CD4-positive, alpha-beta T cell treated with Interleukin-4 for 1 hour (primary cell): ENCODE measurements at places on chromosomes 3 and 15.

GRCh38 chr15:80478075-80478474 is 73.9 kb downstream of the ARNT2 start:
- DNase-seq, result no peak

DNA sequence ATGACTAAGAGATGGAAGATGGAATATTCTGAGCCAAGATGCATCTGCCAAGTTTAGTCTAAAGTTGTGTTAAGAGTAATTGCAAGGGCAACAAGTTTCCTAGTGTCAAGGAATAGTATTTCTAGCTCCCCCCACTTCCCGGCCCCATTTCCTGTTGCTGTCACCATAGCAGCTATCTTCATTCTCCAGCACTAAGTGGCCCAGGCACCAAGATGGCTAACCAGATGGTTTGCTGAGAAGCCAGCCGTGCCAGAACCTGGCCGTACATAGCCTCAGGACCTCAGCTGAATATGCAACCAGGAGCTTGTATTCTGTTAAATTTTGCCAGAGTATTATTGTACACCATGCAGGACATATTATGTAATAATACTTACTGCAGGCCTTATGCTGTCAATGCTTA is 108.8 kb upstream of the UMPS start:
- DNase-seq, result no peak

- no peak for DNase-seq
Measured at GRCh38 chr3:66598168-66598567, 97.3 kb upstream of the LRIG1 start.

- no peak for DNase-seq
Measured at GRCh38 chr15:100114100-100114499, 227.7 kb downstream of the ADAMTS17 start.

DNA sequence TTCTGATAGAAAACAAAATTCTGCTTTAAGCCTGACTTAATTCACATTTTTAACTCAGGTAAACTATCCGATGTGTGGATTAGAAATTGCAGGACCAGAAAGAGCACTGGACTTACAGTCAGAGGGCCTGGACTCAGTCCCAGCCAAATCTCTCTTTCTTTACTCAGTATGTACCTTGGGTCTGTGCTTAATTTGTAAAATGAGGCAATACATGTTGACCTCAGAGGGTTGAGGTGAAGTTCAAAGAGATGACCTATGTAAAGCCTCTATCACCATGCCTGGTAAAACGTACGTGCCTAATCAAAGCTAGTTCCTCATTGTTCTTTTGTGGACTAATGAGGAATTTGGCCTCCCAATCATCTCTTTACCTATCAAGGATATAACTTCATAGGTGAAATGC is 1.9 kb upstream of the BCL2A1 start:
- no peak for DNase-seq

DNA sequence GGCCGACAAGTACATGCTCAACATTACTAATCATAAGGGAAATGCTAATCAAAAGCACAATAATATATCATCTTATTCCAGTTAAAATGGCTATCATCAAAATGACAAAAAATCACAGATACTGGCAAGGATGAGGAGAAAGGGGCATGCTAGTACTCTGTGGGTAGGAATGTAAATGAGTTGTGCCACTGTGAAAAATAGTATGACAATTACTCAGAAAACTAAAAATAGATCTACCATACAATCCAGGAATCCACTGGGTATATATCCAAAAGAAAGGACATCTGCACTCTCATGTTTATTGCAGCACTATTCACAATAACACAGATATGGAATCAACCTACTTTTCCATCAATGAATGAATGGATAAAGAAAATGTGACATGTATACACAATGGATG is 1256.5 kb downstream of the SI start:
- no peak for DNase-seq

DNA sequence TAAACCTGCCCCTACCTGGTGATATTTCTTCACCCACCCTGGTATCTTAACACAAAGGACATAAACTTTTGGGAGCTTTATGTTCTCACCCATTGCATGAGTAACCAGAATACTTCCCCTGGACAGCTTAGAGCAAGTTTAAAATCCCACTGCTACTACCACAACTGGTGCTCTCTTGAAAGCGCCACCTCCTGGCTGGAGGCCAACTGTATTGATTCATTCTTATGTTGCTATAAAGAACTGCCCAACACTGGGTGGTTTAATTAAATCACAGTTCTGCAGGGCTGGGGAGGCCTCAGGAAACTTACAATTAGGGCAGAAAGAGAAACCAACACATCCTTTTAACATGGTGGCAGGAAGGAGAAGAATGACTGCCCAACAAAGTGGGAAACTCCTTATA is 592.4 kb downstream of the EPHA3 start:
- DNase-seq, result no peak

DNA sequence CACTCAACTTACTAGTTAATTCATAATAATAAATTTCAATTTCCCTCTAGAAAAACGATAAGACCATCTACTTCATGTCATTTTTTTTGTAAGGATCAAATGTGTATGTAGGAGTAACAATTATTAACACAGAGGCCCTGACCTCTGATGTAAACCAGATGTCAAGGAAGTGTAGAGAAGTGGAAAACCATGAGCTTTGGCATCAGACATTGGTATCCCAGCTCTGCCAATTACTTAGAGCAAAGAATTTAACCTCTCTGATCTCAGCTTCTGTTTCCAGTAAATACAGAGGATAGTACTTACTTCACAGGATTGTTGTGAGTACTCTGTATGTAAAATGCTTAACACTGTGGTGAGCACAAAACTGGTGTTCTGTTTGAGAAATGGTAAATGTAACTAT is 17.5 kb downstream of the AQR start:
- DNase-seq, result no peak

DNA sequence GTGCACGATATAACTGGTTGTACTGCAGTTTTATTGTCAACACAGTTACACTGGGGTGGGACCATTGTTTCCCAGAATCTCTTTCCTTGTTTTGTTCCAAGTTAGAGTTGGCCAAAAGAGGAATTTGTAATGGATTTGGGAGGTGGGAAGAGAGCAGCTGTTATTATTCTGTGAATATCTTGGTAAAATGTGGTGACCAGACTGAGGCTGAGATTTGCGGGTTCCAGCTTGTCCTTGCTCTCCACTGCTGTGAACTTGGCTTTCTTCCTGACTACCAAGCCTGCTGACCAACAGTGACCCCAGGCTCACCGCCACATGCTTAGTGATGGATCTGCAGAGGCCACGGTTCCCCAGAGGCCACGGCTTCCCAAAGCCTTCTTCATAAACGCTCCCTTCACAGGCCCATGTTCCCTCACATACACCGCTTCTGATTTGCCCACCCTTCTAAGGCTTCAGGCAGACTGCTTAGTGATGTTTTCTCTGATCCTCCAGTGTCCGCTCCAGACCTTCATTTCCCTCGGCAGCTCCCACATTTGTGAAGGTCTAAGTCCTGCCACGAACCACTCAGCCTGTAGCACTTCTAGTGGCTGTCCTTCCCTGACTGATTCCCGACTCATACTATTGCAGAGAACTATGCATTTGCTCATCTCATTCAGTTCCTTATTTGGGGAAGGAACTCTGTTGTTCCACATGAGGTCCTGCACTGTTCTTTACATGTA is 525.5 kb upstream of the RGMA start:
- DNase-seq, result no peak

DNA sequence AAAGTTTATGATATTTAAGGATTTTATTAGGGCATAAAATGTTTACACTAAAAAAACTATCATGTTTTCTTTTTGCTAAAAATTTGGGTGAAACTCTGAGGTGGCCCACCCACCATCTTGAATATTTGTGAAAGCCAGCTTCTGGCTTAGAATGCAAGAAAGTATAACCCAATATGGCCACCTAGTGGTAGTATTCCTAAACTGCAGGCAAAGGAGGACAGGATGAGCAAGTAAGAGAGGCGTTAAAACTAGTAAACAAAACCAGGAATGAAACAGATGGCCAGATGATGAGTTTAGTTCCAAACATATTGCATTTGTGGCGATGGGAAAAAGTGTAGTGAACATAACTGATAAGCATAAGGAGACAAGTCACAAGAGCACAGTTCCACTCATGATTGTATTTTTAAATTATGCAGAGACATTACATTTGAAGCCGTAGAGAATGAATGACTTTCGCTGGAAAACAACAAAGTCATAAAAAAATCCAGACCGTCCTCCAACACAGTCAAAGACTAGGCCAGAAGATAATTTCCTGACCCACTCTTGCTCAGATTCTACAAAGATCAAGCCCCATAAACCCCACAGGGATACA is 103.3 kb upstream of the PRTG start:
- DNase-seq, result peak; percentile 13

- no peak for DNase-seq
Measured at GRCh38 chr15:96893159-96893906, 562.8 kb downstream of the NR2F2 start.

- DNase-seq, result no peak
Measured at GRCh38 chr3:58164199-58164879, 46.4 kb downstream of the DNASE1L3 start.

- no peak for DNase-seq
Measured at GRCh38 chr15:49902685-49903501, 216.1 kb downstream of the ATP8B4 start.

DNA sequence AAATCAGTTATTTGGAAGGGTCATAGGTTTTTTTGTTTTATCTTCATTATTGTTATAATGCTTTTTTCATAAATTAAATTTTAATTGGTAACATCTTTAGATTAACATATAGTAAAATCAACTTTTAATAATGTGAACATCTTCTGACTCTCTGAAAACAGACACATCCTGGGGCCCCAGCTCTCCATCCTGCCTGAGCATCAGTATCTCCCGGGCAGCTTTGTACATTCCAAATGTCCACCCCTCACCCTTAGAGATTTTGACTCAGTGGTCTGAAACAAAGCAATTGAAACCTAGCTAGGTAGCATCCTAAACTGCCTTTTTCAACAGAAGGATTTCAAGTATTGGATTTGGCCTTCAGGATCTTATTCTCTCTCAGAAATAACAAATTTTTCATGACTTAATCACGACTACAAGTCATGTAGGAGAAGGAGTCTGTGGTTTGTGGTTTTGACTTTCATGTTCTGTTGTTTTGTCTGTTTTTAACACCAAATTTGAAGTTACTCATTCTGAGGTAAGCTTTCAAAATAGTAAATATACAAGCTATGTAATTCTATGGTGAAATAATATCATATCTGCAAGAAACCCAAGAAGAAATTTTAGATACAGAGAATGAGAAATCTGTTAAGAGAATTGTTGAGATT is 147.3 kb upstream of the UBE2E2 start:
- DNase-seq, result no peak

DNA sequence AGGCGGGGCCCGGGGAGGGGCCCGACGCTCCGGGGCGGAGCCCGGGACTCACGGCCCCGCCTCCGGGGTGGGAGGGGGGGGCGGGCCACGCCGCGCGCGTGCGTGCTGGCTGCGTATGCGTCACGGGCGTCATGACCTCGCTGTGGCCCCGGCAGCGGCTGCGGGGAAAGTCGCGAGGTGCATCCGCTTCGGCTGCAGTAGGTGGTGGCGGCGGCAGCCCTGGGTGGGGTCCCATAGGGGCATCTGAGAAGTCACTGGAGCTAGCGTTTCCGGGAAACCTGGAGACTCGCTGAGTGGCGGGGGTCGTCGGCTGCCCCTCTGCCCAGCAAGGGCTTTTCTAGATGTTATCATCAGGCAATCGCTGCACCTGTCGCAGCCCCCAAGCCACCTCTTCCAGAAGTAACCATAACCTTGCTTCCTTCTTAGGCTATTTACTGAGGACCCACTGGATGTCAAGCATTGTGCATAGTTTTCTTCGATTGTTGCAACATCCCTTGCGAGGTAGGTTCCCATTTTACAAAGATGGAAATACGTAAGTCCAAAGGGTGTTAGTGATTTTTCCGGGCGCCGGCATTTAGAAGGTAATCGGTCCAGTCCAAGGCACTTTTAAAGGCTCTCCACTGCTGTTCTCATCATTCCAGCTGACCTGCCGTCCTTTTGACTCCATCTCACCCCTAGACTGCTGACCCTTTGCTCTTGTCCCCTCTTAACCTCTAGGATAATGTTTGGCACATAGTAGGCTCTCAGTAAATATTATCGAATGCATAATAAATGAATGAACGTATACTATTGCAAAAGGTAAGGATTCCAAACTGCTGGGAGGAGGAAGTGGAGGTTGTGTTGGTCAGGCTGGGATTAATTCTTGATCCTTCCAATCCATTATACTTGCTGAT is at the start of gene GDPGP1:
Gene GDPGP1, plus strand, starts transcription at position 114 of the 893 bp plus-strand sequence. CDS start 6,700 bp downstream, outside the sequence.
- DNase-seq, result no peak

- no peak for DNase-seq
Measured at GRCh38 chr15:80550219-80550907, 144.7 kb upstream of the ABHD17C start.

DNA sequence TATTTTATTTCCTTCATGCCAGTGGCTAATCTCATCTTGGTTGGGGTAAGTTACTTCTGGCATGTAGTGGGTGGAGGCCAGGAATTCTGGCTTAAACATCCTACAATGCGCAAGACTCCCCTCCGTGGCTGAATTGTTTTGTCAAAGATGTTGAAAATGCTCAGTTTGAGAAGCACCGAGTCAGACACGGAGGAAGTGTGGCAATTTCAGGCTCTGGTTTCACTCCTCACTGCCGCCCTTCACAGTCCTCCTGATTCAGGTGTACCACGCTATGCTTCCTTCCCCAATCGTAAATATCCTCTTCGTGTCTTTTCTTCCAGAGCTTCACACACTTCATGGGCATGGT is 150.7 kb downstream of the OPA1 start:
- DNase-seq, result no peak

- peak; percentile 38 for DNase-seq
Measured at GRCh38 chr3:143002083-143002712, 828 bp downstream of the U2SURP start.

DNA sequence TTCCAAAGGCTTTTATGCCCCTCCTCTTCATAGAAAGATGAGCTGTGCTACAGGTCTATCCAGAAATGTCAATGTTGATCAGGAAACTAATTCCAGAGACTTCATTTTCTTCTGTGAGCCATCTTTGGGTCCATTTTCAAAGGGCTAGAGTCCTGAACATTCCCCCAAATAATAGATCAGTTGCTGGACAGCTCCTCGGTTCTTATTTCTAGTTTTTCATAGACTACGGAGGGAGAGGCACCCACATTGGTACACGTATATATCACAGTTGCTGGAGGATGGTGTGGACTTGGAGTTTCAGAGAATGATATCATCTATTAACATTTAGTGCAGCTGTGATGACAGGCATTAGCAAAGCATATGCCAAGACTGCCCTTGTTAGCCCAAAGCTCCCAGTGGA is 59.1 kb downstream of the AGBL1 start:
- DNase-seq, result no peak
